ENCODE measurements at places on chromosomes 2 and 18. TPM values are rescaled to one million over a fixed set of nuclear protein-coding genes. Genes with fewer than 3 reads are reported as not detected.

CERKL gene
- not detected for total RNA-seq

RAPH1 gene
- total RNA-seq: 50.4 TPM

PKDCC gene
- total RNA-seq: 6.9 TPM

CYTIP gene
- 0.16 TPM for total RNA-seq

DSG4 gene
- total RNA-seq: not detected

ANO7 gene
- total RNA-seq: 5.8 TPM

TEX44 gene
- total RNA-seq: not detected

ERFE gene
- 1.4 TPM for total RNA-seq

POLR1A gene
- total RNA-seq: 45.2 TPM

TUBB8B gene
- total RNA-seq: not detected

IFIH1 gene
- total RNA-seq: 70.5 TPM

GCG gene
- not detected for total RNA-seq

MROH2A gene
- total RNA-seq: not detected

SH2D6 gene
- total RNA-seq: 0.64 TPM

SERPINB4 gene
- total RNA-seq: not detected

INPP5D gene
- total RNA-seq: 14.7 TPM

ZNF516 gene
- total RNA-seq: 59.8 TPM

Data from astrocyte (in vitro differentiated cells and primary cell).